ENCODE measurements at places on chromosomes 5 and 9.

DNA sequence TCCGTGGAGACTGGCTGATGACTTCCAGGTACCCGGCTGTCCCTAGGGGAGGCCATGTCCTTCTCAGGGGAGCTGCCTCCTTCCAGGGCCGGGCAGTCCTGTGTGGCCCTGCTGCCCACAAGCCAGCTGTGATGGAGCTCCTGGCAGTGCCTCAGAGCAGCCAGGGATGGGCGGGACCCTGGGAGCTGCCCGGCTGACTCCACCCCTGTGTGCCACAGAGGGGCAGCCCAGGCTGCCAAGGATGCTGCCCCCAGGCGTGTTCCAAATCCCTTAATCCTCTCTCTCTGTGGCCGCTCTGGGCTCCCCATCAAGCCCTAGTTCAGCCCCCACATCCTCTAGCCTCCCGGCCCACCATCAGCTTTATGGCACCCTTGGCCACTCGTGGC, 7.0 kb upstream of the SCGB3A1 start:
- no peak for DNase-seq

GRCh38 chr5:180646289-180646962, 3.0 kb downstream of the FLT4 start:
- no peak for DNase-seq

GRCh38 chr5:169917500-169917899, 62.8 kb downstream of the INSYN2B start:
- no peak for DNase-seq

GRCh38 chr5:96194593-96194992, 232.9 kb upstream of the ELL2 start:
- no peak for DNase-seq

DNA sequence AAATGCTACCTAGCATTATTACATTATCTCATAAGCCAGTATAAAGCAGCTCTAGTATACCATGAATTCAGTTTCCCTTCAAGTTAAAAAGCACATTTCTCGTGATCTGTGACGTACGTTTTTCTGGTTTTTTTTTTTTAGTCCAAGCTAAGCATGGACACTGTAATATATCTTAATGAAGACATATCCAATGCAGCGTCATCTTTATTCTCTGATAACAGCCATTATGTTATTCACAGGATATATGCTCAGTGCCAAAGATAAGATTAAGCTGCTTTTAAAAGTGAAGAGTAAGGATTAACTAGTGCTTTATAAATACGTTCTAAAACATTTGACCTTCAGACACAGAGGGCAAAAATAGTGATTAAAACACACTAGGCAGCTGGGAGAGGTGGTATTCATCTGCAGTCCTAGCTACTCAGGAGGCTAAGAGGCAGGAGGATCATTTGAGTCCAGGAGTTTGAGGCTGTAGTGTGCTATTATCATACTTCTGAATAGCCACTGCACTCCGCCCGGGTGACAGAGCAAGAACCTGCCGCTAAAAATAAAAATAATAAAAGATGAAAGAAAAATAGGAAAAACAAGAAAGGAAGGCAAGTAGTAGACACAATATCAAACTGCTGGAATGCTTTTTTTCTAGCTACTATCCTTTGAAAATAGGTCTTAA, 7.7 kb downstream of the CSNK1A1 start:
- no peak for DNase-seq

- DNase-seq: no peak
Observed at GRCh38 chr9:130023144-130023787, 19.7 kb downstream of the FNBP1 start.

GRCh38 chr9:79989079-79989478, 417.3 kb downstream of the TLE4 start:
- no peak for DNase-seq

Data from stimulated activated CD8-positive, alpha-beta memory T cell treated with anti-CD3 and anti-CD28 coated beads, Interleukin-15, amount 100 ng/mL, for 1 hour (primary cell).